ENCODE measurements at places on chromosomes 13 and 19.
A peak's percentile ranks its signal among the peaks of the same experiment; 100 is the strongest.

GRCh38 chr19:5697022-5697889 is 7.2 kb downstream of the RPL36 start:
- DNase-seq, result no peak

DNA sequence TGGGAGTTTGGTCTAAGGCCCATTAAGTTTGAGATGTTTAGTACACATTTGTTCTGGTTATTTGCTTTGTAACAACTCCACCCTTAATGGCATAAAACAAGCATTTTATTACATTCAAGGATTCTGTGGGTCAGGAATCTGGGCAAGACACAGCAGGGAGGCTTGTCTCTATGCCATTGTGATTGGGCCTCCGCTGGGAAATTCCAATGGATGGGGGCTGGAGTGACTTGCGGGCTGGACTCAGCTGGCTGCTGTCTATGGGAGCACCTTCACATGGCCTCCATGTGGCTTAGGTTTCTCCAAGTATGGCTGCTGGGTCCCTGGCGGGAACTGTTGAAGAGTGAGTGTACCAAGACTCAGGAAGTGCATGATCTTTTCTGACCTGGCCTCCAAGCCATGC is 159.0 kb downstream of the PAN3 start:
- DNase-seq, result no peak

- no peak for DNase-seq
Observed at GRCh38 chr19:1622541-1622940, 17.3 kb upstream of the UQCR11 start.

- DNase-seq, result peak; percentile 62
Observed at GRCh38 chr13:52851137-52851962, 2.9 kb upstream of the PCDH8 start.

- peak; percentile 87 for DNase-seq
Observed at GRCh38 chr19:33390101-33390907, 16.8 kb downstream of the CEBPG start.

DNA sequence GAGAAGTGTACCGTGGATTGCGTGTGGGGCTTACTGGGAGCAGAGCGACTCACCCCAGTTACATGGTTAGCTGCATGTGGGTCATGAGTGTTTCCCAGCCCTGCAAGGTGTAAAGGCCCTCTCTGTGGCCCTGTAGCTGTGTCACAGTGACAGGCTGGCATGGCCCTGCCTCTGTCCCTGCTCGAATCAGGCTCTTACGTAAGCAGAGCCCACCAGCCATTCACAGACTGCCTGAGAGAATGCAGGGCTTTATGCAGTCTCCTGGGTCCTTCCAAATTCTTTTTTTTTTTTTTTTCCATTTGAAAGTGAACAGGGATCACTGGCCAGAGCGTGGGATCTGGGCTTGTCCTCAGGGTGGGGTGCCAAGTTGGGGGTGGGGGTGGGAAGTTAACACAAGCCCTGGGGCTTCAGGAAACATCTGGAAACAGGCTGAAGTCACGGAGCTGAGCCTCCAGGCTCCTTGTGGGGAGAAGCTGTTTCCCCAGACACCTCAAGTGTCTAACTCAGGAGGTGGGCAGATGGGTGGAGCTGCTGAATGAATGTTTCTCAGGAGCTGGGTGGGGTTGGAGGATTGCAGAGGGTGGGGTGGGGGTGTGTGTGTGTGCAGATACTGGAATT is 13.4 kb downstream of the TECR start:
- no peak for DNase-seq

DNA sequence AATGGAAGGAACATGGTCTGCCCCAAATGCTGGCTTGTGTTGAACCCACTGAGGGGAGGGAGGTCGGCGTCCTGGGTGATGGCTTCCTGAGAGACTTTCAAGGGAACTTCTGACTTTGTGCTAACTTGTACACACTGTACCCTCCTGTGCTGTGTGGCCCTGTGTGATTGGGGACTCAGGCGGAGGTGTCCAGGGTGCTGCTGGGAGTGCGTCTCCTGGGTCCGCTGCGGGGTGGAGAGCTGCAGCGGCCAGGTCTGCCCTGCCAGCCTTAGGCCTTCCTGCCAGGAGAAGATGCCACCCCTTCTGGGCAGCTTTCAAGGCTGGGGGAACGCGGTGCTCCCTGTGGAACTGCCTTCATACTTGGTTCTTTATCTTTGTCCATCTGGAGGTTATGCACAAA is 170.1 kb downstream of the URI1 start:
- no peak for DNase-seq

- peak; percentile 72 for DNase-seq
Observed at GRCh38 chr19:588093-588740, 1.5 kb upstream of the HCN2 start.

- no peak for DNase-seq
Observed at GRCh38 chr13:112521073-112521685, 66.8 kb downstream of the TUBGCP3 start.

- DNase-seq, result no peak
Observed at GRCh38 chr19:11437955-11438354, 2.5 kb downstream of the PRKCSH start.

GRCh38 chr13:19057588-19058340 is 123.9 kb downstream of the TUBA3C start:
- no peak for DNase-seq

GRCh38 chr19:4051175-4052101 is 15.3 kb downstream of the ZBTB7A start:
- DNase-seq, result peak; percentile 63

GRCh38 chr13:111584101-111584672 is 263.7 kb downstream of the TEX29 start:
- no peak for DNase-seq

GRCh38 chr19:33641261-33641660 is 19.5 kb downstream of the CHST8 start:
- peak; percentile 47 for DNase-seq

- no peak for DNase-seq
Observed at GRCh38 chr13:21690955-21691354, 20.1 kb downstream of the FGF9 start.

- no peak for DNase-seq
Observed at GRCh38 chr19:54233941-54234340, 8.6 kb downstream of the LILRA6 start.
